Upper lobe of left lung (tissue), 6 donors: ENCODE measurements at places on chromosomes 4 and X.

DNA sequence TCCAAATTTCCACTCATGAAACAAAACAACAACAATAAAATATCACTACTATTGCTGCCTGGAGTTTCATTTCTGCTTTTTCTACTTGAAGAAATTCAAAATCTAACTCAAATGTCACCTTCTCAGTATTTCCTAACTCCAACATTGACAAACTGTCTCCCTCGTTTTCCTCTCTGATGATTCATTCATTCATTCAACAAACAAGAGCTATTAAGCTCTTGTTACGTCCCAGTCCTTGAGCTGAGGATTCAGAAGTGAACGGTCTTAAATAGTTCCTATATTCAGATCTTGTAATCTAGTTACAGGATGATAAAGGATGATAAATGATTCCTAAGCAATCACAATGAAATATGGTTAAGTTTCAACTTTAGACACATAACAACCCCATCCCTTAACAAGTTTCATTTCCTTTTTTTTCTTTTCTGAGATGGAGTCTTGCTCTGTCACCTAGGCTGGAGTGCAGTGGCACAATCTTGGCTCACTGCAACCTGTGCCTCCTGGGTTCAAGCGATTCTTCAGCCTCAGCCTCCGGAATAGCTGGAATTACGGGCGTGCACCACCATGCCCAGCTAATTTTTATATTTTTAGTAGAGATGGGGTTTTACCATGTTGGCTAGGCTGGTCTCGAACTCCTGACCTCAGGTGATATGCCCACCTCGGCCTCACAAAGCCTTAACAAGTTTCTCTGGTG lies 1.7 kb downstream of the SLC9B2 start:
- peaks cover 15% of the 10 kb centered on the region for H3K4me1 ChIP-seq
- H3K27ac ChIP-seq: no peak overlapping the region
- H3K27me3 ChIP-seq: no peaks in the 10 kb centered on the region
- H3K4me3 ChIP-seq: no peak overlapping the region

- no peak overlapping the region for H3K4me3 ChIP-seq
- no peaks in the 10 kb centered on the region for H3K27me3 ChIP-seq
- no peak for DNase-seq
- no peaks in the 10 kb centered on the region for H3K4me1 ChIP-seq
- H3K27ac ChIP-seq: no peak overlapping the region
- no peaks in the 10 kb centered on the region for H3K36me3 ChIP-seq
Observed at GRCh38 chr4:22794732-22795131, 102.0 kb downstream of the GBA3 start.

DNA sequence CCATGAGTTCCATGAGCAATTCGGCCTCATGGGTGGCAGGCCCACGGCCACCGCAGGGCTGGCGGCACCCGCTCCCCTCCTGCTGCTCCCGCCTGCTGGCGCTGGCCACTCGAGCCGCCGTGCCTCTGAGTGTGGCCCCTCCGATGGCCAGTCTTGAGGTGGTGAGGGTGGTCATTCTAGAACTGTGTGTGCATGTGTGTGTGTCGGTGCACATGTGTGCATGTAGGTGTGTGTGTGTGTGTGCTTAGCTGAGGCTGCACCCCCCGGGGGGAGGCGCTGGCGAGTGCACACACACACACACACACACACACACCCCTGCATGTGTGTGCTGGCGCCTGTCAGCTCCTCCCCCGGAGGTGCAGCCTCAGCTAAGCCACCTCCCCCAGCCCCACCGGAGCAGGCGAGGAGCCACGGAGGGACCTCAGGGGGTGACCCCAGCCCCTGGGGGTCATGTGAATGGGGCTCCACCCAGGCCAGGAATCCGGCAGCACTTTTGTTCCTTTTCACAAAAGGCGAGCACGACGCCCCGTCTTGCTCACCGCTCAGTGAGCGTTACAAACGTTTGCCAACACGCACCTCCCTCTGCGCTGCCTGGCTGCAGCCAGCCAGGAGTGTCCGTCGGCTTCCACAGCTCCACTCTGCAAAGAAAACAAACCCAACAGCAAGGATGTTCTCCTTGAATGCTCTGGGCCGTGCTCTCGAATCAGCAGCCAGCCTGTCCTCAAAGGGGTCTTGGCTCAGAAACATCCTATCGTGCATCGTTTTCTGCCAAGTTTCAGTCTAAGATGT lies 29.9 kb downstream of the FGFRL1 start:
- H3K36me3 ChIP-seq: no peaks in the 10 kb centered on the region
- no peak overlapping the region for H3K27ac ChIP-seq
- peaks cover 35% of the 10 kb centered on the region for H3K4me1 ChIP-seq
- H3K4me3 ChIP-seq: no peak overlapping the region

DNA sequence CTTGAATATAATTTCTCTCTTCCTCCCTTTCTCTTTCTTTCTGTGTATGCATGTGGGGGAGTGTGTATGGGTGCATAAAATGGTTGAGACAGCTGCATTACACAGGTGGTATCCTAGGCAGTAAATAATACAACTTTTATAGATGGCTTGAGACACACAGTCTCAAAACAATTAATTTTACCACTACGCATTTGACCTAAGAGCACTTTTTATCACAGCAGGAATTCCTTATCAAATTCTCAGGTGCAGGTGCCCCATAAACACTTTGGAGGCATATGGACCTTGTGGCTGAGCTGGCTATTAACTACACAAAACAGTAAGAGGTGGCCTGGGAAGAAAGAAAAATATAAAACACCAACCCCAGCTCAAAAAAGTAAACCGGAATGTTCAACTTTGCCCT lies 91.3 kb downstream of the RASGEF1B start:
- no peak overlapping the region for H3K4me3 ChIP-seq
- H3K27me3 ChIP-seq: no peaks in the 10 kb centered on the region
- DNase-seq: no peak
- H3K4me1 ChIP-seq: no peaks in the 10 kb centered on the region
- no peaks in the 10 kb centered on the region for H3K36me3 ChIP-seq

- no peak for DNase-seq
- H3K4me3 ChIP-seq: no peak overlapping the region
- H3K27me3 ChIP-seq: no peaks in the 10 kb centered on the region
- H3K36me3 ChIP-seq: no peaks in the 10 kb centered on the region
- no peaks in the 10 kb centered on the region for H3K4me1 ChIP-seq
Observed at GRCh38 chrX:33989936-33990335, 142.2 kb downstream of the FAM47A start.

DNA sequence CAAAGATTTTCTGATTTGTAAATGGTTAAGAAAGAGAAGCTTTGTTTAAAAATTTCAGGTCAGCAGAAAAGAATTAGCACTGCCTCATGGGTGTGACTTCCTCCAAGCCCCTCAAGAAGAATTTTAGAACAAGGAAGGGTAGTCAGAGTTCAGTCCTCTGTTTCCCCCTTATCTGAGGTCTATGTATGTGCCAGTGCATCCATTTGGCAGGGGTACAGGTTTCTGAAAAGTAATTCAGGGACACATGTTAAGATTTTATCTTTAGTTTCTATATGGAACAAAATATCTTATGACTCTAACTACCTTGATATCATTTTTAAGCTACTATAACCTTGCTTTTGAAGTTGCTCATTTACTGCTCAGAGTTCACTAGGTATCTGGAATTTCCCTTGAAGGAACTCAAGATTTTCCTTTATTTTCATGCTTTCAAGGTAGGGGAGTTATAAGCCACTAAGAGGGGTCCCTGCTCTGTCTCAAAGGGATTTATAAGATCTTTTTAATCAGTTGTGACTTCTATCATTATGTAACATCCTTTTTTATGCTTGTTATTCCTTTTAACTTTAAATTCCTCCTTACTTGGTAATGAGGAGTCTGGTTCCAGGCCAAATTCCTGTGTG lies 24.4 kb upstream of the PLK4 start:
- H3K27me3 ChIP-seq: no peaks in the 10 kb centered on the region
- DNase-seq: no peak
- no peak overlapping the region for H3K27ac ChIP-seq
- H3K4me3 ChIP-seq: no peak overlapping the region

DNA sequence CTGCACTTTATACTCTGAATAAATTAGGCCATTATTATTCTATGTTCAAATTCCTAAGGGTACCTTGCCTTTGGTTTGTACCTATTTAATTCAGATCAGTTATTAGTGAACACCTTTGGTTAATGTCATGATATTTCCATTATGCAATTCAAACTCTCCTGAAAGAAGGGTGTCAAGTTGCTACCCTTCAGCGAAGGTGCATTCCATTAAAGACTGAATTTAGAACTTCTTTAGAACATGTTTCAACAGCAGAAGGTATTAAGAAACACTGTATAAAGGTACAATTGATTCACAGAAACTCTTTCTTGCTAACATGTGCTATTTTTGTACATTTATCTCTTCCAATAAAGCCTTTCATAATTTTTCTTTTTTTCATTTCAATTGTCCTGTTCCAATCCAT lies 1545.4 kb upstream of the PCDH10 start:
- no peaks in the 10 kb centered on the region for H3K27me3 ChIP-seq
- H3K27ac ChIP-seq: no peak overlapping the region

- DNase-seq: no peak
- no peaks in the 10 kb centered on the region for H3K36me3 ChIP-seq
- H3K4me1 ChIP-seq: no peaks in the 10 kb centered on the region
- no peak overlapping the region for H3K4me3 ChIP-seq
- H3K27me3 ChIP-seq: no peaks in the 10 kb centered on the region
- no peak overlapping the region for H3K27ac ChIP-seq
Observed at GRCh38 chr4:66693694-66694093, 851.6 kb downstream of the CENPC start.

GRCh38 chr4:152045449-152045806 lies 284.6 kb upstream of the GATB start:
- no peaks in the 10 kb centered on the region for H3K27me3 ChIP-seq
- H3K4me1 ChIP-seq: peaks cover 9% of the 10 kb centered on the region
- H3K27ac ChIP-seq: no peak overlapping the region
- no peak overlapping the region for H3K4me3 ChIP-seq
- H3K36me3 ChIP-seq: no peaks in the 10 kb centered on the region

GRCh38 chr4:57875829-57876392 lies 765.7 kb upstream of the IGFBP7 start:
- H3K36me3 ChIP-seq: no peaks in the 10 kb centered on the region
- H3K27me3 ChIP-seq: no peaks in the 10 kb centered on the region
- H3K27ac ChIP-seq: no peak overlapping the region
- DNase-seq: no peak
- H3K4me1 ChIP-seq: no peaks in the 10 kb centered on the region
- no peak overlapping the region for H3K4me3 ChIP-seq

GRCh38 chrX:67953658-67954057 lies 409.8 kb downstream of the AR start:
- no peak for DNase-seq
- H3K4me1 ChIP-seq: no peaks in the 10 kb centered on the region
- no peaks in the 10 kb centered on the region for H3K36me3 ChIP-seq
- H3K4me3 ChIP-seq: no peak overlapping the region
- H3K27me3 ChIP-seq: no peaks in the 10 kb centered on the region

GRCh38 chr4:63492515-63492914 lies 916.7 kb downstream of the TECRL start:
- H3K4me1 ChIP-seq: no peaks in the 10 kb centered on the region
- no peak overlapping the region for H3K27ac ChIP-seq
- H3K36me3 ChIP-seq: no peaks in the 10 kb centered on the region

GRCh38 chr4:99947608-99948007 lies 1.2 kb upstream of the DNAJB14 start:
- no peak for DNase-seq
- H3K4me1 ChIP-seq: peaks cover 42% of the 10 kb centered on the region
- peak overlapping the region; percentile 91 for H3K27ac ChIP-seq
- H3K36me3 ChIP-seq: peaks cover 12% of the 10 kb centered on the region
- no peaks in the 10 kb centered on the region for H3K27me3 ChIP-seq

GRCh38 chr4:20857081-20857480 lies 156.8 kb downstream of the PACRGL start:
- H3K36me3 ChIP-seq: no peaks in the 10 kb centered on the region
- no peak overlapping the region for H3K4me3 ChIP-seq
- no peak overlapping the region for H3K27ac ChIP-seq
- peaks cover 4% of the 10 kb centered on the region for H3K4me1 ChIP-seq
- no peak for DNase-seq

DNA sequence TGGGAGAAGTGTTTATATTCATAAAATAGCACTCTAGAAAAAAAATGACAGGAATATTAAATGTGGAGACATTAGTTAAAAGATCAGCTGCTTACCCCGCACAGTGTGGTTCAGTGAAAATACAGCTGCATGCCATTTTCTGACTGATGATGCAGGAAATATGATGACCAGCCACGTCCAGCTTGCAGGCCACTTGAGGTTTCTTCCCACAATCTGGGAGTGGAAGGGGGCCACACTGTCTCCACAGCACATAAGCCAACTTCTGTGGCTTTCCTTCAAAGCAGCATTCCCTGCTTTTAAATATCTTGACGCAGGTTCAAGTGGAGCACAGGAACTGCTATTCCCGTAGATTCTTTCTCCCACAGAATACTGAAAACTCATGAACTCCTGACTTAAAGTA lies 173.4 kb upstream of the GALNT7 start:
- no peaks in the 10 kb centered on the region for H3K27me3 ChIP-seq
- H3K4me1 ChIP-seq: no peaks in the 10 kb centered on the region
- H3K4me3 ChIP-seq: peak overlapping the region; percentile 5
- H3K36me3 ChIP-seq: no peaks in the 10 kb centered on the region
- no peak for DNase-seq

- H3K36me3 ChIP-seq: no peaks in the 10 kb centered on the region
- DNase-seq: no peak
- no peaks in the 10 kb centered on the region for H3K27me3 ChIP-seq
- H3K4me3 ChIP-seq: no peak overlapping the region
- no peaks in the 10 kb centered on the region for H3K4me1 ChIP-seq
Observed at GRCh38 chr4:165855191-165855590, 17.8 kb upstream of the TLL1 start.

DNA sequence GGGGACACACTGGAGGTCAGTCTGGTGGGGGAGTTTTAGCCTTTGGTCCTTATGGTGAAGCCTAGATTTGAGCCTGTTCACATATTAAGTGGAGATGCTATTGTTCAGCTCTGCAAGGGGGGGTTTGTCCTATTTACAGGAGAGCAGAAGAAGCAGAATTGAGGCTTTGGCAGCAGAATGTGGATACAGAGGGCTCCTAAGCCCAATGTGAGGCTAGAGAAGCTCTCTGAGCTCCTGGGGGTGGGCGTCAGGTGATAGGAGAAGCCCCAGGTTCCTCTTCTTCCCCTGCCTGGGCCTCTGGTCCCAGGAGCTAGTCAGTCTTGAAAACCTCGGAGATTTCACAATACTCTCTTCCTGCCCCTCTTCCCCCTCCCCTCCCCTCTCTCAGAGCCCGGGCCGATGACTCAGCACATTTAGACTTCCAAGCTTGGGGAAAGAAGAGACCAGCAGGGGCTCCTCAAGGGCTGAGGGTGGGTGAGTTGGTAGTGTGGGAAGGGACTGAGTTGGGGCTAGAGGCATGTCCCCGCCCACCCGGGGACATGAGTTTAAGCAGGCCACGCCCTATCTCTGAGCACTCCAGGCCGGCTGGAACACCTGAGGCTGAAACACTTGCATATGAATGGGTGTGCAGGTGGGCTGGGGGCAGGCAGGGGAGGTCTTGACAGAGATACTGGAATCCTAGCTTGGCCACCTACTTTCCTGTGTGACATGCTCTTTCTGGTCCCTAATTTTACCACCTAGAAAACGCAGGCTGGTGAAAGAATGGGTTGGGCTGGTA lies 3.4 kb downstream of the TFE3 start:
- peaks cover 3% of the 10 kb centered on the region for H3K36me3 ChIP-seq
- H3K27ac ChIP-seq: peak overlapping the region; percentile 75
- no peak overlapping the region for H3K4me3 ChIP-seq
- peak; percentile 88 for DNase-seq

- H3K27me3 ChIP-seq: no peaks in the 10 kb centered on the region
- no peak overlapping the region for H3K4me3 ChIP-seq
- no peak for DNase-seq
- no peak overlapping the region for H3K27ac ChIP-seq
- H3K4me1 ChIP-seq: no peaks in the 10 kb centered on the region
- H3K36me3 ChIP-seq: no peaks in the 10 kb centered on the region
Observed at GRCh38 chr4:11069581-11070211, 359.0 kb downstream of the HS3ST1 start.

GRCh38 chrX:10051866-10052480 lies 84.8 kb downstream of the CLDN34 start:
- peak overlapping the region; percentile 65 for H3K27ac ChIP-seq
- H3K4me1 ChIP-seq: peaks cover 13% of the 10 kb centered on the region
- DNase-seq: no peak
- no peaks in the 10 kb centered on the region for H3K36me3 ChIP-seq
- no peak overlapping the region for H3K4me3 ChIP-seq
